ENCODE measurements at places on chromosomes 4 and X. TPM values are rescaled to one million over a fixed set of nuclear protein-coding genes. Genes with fewer than 3 reads are reported as not detected.

GRCh38 chr4:108811486-108811885, 48.6 kb upstream of the ETNPPL start:
- DNase-seq = no peak

TAF9B gene
- total RNA-seq = 61.5 TPM

DNA sequence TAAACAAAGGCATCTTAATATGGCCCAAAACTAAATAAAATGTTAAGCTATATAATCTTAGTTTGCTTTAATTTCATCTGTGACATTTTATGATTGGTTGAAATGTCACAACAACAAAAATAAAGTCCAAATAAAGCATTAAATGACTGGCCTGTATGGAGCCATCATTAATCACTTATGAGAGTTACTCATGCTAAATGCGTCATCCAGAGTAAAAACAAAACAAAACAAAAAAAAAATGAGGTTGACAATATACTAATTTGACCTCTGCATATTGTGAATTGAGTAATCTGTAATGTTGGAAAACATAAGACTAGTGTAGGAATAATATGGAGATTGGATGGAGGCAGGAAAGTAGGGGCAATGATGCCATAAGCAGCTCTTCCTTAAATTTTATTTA, 139.7 kb downstream of the MAPK10 start:
- peak; percentile 59 for DNase-seq

RIPPLY1 gene
- total RNA-seq = not detected

GRCh38 chr4:183618681-183619080, 40.3 kb downstream of the RWDD4 start:
- DNase-seq = no peak

SPANXA2 gene
- total RNA-seq = not detected

SLC9B2 gene
- 10.4 TPM for total RNA-seq

- DNase-seq = no peak
These were observed 61.4 kb upstream of the PACRGL start for GRCh38 chr4:20638825-20639224.

DNA sequence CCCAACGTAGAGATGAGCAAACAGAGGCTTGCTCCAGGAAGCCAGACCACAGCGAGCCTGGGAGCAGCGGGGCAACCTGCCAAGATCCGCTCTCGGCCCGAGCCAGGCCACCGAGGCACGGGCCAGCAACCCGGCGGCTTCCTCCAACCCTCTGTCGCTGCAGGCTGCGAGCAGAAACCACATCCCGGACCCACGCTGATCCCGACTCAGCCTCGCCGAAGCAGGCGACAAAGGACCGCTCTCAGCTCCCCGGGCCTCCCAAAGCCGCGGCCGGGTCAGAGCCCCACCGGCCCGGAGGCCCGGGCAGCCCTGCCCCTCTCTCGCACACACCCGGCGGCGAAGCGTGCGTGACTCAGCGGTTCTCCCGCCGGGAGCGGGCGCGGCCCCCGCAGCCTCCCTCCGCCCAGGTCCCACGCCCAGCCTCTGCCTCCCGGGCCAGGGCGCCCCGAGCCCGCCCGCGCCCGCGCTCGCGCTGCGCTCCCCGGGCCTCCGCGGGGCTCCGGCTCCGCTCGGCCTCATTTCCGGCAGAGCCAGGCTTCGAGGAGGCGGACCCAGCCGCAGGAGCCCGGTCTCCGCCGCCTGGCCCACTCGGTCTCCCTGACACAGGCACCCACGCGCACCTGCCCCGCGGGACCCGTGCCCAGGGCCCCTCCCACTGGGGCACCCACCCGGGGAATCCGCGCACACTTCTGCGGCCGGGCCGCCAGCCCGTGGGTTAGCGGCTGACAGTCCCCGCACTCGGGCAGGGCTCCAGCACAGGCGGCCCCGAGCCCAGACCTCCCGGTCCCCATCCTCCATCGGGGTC, 1.7 kb downstream of the PPP2R2C start:
- peak; percentile 32 for DNase-seq

DNA sequence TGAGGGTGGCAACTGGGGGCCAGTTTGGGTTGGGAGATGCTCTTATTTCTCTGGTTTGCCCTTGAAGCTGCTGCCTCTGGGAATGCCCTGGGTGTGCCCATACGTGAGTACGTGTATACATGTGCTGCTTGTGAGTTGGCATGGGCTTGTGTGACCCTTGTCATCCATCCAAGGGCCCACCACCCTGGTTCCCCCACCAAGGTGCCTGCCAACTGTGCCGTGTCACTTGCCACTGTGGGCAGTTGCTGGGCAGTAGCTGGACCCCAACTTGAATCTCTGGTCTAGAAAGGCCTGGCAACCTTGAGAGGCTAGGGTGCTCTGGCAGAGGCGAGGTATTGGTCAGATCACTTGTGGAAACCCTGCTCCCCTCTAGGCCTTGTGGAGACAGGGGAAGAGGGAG, 2.4 kb upstream of the HMGB3 start:
- DNase-seq = no peak

GRCh38 chr4:83112231-83112630, 2.3 kb downstream of the PLAC8 start:
- DNase-seq = no peak

GRCh38 chr4:68883870-68884269, 67.7 kb downstream of the UGT2A3 start:
- no peak for DNase-seq

DNA sequence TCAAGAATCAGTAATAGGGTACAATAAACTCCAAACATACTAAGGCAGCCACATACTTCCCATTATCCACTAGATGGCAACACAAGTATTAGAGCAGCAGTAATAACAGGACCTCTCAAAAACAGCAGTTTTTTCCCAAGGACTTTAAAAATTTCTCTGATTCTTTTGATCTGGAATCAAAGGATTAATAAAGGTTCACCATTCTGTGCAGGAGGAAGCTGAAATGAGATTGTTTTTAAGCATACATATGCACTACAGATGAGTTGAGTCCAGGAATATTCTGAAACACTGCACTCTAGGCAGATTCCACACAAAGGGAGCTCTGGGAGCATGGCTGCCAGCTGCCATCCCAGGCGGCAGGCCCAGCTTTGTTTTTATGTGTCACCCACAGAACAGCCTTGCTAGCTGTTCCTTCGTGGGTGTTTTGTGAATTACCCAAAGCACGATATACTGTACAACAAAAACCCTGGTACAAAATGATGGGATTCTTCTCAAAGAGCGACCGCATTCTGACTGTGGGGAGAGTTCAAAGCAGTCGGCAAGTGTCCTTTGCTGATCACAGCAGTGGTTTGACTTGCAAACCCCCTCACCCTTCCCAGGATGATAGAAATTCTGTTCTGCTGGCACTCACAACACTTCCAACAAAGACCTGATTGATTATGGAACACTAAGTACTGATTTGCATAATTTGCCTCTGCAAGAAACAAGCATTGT, 61.0 kb downstream of the STX18 start:
- DNase-seq = peak; percentile 51

All from fibroblast of the aortic adventitia (primary cell).